ENCODE measurements at places on chromosomes 5 and 9. TPM values are rescaled to one million over a fixed set of nuclear protein-coding genes. Genes with fewer than 3 reads are reported as not detected.
A peak's percentile ranks its signal among the peaks of the same experiment; 100 is the strongest.

DNA sequence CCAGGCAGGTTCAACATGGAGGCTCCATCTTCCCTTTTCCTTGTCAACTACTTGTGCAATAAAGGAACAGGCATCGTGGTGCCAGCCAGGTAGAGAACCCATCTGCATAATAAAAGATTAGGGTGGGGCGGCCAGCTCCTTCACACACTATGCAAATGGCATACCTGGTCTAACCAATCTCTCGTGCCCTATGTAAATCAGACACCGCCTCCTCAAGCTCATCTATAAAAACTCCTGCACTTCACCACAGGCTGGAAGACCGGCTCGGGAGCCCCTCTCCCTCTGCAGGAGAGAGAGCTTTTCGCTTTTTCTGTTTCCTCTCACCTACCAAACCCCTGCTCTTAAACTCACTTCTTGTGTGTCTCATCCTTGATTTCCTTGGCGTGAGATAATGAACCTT, 244.3 kb upstream of the PUM3 start:
- no peaks in the 10 kb centered on the region for H3K4me1 ChIP-seq
- no peak for DNase-seq
- H3K36me3 ChIP-seq = no peaks in the 10 kb centered on the region
- no peak overlapping the region for H3K4me3 ChIP-seq
- H3K27ac ChIP-seq = no peak overlapping the region

DNA sequence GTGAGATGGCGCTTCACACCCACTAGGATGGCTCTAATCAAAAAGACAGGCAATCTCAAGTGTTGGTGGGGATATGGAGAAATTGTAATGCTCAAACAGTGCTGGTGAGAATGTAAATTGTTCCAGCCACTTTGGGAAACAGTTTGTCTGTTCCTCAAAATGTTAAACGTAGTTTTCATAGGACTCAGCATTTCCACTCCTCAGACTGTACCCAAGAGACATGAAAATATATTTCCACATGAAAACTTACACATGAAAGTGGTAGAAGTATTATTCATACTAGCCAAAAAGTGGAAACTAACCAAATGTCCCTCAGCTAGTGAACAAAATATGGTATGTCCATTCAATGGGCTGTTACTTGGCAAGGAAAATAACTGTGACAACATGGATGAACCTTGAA, 107.7 kb upstream of the CTSL start:
- no peaks in the 10 kb centered on the region for H3K27me3 ChIP-seq
- H3K36me3 ChIP-seq = no peaks in the 10 kb centered on the region
- no peak overlapping the region for H3K4me3 ChIP-seq
- peaks cover 8% of the 10 kb centered on the region for H3K4me1 ChIP-seq

- H3K27ac ChIP-seq = no peak overlapping the region
- H3K4me1 ChIP-seq = peaks cover 16% of the 10 kb centered on the region
- no peak for DNase-seq
- peaks cover 18% of the 10 kb centered on the region for H3K27me3 ChIP-seq
- H3K4me3 ChIP-seq = no peak overlapping the region
Measured at GRCh38 chr9:126510564-126510963, 103.2 kb upstream of the LMX1B start.

DNA sequence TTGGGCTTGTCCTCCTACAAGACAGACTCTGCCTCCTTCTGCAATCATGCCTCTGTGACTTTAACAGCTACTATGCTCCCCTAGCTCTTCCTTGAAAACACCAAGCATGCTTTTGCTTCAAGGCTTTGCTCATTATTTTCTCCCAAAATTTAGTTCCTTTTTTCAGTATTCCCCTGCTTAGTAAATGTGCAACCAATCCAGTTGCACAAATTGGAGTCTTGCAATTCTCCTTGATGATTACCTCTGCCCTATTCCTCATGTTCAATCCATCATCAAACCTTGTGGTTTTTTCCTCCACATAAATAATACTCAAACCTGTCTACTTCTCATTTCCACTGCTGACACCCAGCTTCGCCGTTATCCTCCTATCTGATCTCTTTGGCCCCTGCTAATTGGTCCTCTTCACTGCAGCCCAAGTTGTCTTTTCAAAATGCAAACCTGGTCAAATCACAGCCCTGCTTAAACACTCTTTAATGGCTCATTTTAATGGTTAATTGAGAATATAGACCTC, 296.3 kb downstream of the CWC27 start:
- H3K4me3 ChIP-seq = no peak overlapping the region
- peaks cover 24% of the 10 kb centered on the region for H3K4me1 ChIP-seq
- H3K27me3 ChIP-seq = no peaks in the 10 kb centered on the region
- no peak overlapping the region for H3K27ac ChIP-seq
- no peaks in the 10 kb centered on the region for H3K36me3 ChIP-seq

DNA sequence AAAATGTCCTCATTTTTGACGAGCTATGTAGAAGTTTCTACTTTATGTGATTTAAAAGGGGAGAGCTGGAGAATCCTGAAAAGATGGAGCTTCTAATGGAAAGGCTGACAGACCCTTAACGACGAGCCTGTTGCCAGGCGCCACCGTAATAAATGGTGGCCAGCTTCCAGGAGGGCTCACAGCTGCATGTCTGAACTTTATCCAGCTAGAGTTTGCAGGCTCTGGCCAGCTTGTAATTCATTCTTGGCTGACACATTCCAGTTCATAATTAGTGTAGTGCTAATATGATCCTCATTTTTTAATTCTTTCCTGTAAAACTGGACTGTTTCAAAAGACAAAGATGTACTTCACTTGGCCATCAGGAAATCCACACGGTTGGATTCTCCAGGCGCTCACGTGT, 246.7 kb downstream of the GAS1 start:
- H3K27ac ChIP-seq = peak overlapping the region; percentile 61
- no peak overlapping the region for H3K4me3 ChIP-seq
- peaks cover 49% of the 10 kb centered on the region for H3K4me1 ChIP-seq

DNA sequence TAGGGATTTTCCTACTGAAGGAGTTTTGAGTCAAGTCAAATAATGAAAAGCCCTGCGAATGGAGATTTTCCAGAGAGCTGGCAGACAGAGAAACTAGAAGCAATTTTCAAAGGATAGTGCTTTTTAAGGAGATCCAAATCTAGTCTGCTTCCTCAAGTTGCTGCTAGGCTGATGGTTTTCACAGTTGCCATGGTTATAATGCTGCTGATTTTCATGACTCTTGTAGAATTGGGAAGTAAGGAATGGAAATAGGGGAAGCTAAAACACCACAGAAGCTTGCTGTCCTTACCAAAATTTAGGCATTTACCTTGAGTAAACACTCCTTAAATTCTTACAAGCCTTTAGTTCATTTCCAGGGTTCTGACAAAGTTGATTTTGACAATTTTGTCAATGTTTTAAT, 30.1 kb upstream of the HAPLN1 start:
- no peaks in the 10 kb centered on the region for H3K27me3 ChIP-seq
- no peaks in the 10 kb centered on the region for H3K36me3 ChIP-seq
- no peak for DNase-seq
- no peak overlapping the region for H3K27ac ChIP-seq
- no peak overlapping the region for H3K4me3 ChIP-seq

DNA sequence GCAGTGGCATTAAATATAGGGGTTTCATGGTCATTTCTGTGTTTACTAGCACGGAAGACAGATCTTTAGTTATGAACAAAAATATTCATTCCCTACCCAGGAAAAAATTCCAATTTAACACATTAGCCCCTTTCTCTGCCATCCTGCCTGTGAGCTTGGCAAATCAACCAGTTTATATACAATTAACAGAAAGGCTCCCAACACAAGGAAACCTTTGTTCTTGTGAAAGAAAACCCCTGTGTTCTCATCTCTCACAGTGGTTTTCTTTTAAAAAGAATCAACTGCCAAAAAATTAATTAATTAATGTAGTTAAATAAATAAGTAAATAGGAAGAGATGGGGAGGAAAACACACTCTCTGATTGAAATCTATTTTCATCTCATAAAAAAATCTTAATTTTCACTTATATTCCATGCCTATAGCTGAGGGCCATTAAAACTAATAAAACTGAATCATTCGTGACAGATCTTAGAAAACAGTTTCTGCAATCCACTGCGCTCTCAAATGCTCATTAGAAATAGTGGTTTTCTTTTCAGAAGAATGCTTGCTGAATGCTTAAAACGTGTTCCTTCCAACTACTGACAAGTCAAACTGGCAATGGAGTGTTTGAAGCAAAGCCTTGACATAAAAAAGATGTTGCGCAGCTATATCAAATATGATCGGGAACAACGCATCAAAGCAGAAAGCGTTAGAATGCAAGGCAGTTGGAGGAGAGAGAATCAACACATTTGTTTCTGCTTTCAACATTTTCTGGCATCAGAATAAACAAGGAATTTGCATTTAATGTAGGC, 387.7 kb downstream of the TLR4 start:
- no peaks in the 10 kb centered on the region for H3K4me1 ChIP-seq
- no peaks in the 10 kb centered on the region for H3K27me3 ChIP-seq
- no peaks in the 10 kb centered on the region for H3K36me3 ChIP-seq
- DNase-seq = no peak

DNA sequence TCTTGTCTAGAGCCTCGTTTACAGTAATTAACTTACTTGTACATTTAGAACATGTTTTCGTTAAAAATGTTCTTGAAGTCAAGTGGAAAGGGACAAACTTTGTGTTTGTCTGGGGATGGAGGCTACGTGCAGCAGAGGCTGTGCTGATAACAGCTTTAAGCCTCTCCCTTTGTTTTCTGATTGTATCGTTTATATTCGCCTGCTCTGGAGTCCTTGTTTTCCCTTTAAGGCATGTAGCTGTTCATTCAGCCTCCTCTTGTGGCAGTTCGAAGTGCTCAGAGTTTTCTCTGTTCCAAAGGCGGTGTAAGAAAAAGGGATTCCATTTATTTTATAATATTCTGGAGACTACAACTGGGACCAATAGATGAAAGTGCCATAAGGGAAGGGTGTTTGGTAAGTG, 1.9 kb downstream of the SLC36A1 start:
- no peak for DNase-seq
- H3K36me3 ChIP-seq = no peaks in the 10 kb centered on the region
- H3K27me3 ChIP-seq = no peaks in the 10 kb centered on the region
- H3K4me1 ChIP-seq = peaks cover 20% of the 10 kb centered on the region
- peak overlapping the region; percentile 74 for H3K4me3 ChIP-seq
- H3K27ac ChIP-seq = no peak overlapping the region

DNA sequence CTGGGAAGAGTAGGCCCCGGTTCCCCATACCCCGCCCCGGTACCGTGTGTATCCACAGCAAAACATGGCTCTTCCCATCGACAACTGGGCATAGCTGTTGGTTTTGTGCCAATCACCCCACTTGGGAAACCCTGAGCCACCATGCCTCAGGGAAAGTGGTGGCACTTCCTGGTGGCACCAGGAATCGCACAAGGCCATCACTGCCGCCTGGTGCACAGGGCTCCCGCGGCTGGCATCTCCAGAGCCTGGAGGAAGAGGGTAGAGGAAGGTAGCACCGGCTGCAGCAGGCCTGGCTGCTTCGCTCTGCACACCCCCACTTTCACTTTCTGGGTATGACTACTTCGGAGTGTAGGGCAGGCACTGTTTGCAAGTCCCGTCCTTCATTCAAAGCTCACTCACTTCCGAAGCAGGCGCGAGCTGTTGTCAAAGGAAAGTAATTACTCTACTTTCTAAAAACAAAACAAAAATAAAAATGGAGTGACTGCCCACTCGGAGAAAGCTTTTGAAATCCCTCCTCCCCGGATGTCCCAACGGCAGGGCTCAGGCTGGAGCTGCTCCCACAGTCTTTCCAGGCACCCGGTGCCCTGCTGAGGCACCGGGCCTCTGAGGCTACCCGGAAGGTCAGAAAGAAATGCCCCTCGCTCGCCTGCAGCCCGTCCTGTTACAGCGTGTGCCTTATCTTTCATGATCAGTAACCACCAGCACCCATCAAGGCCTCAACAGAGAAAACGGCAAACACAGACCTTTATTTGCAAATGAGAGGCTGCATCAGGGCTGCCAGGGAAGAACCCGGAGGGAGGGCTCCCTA, 2.0 kb downstream of the BRD3 start:
- no peaks in the 10 kb centered on the region for H3K36me3 ChIP-seq
- peak overlapping the region; percentile 91 for H3K4me3 ChIP-seq
- no peaks in the 10 kb centered on the region for H3K27me3 ChIP-seq
- peaks cover 67% of the 10 kb centered on the region for H3K4me1 ChIP-seq
- peak; percentile 60 for DNase-seq

- peaks cover 5% of the 10 kb centered on the region for H3K4me1 ChIP-seq
- DNase-seq = no peak
- H3K36me3 ChIP-seq = no peaks in the 10 kb centered on the region
- H3K4me3 ChIP-seq = no peak overlapping the region
- no peak overlapping the region for H3K27ac ChIP-seq
Measured at GRCh38 chr5:79831381-79832309, 142.0 kb downstream of the CMYA5 start.

DNA sequence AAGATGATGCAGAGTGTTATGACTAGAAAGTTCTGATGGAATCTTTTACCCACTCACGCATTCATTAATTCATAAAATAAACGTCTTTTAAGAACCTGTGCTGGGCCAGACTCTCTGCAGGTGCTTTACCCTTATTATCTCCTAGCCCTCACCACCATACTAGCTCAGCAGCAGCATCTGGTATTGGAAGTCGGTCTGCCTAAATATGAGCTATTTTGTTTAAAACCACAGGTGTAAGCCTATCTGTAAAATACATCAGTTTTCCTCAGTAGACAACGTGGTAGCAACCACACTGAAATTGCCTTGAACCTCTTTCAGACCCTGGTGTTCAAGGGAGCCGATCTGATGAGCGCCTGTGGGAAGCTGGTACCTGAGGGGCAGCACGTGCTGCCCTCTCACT, 69.4 kb downstream of the PPIC start:
- no peaks in the 10 kb centered on the region for H3K27me3 ChIP-seq
- H3K4me3 ChIP-seq = no peak overlapping the region
- H3K4me1 ChIP-seq = no peaks in the 10 kb centered on the region
- no peak for DNase-seq
- H3K36me3 ChIP-seq = no peaks in the 10 kb centered on the region

GRCh38 chr5:160175438-160176218, 53.7 kb upstream of the FABP6 start:
- H3K36me3 ChIP-seq = no peaks in the 10 kb centered on the region
- H3K4me3 ChIP-seq = no peak overlapping the region
- H3K27ac ChIP-seq = peak overlapping the region; percentile 18
- no peak for DNase-seq
- H3K27me3 ChIP-seq = no peaks in the 10 kb centered on the region

Gene PCDHA12
- 0.85 TPM for total RNA-seq

Gene CYLC2
- total RNA-seq = not detected

Gene SLC31A1
- 46.3 TPM for total RNA-seq
